ENCODE measurements at places on chromosomes 7 and 10.

DNA sequence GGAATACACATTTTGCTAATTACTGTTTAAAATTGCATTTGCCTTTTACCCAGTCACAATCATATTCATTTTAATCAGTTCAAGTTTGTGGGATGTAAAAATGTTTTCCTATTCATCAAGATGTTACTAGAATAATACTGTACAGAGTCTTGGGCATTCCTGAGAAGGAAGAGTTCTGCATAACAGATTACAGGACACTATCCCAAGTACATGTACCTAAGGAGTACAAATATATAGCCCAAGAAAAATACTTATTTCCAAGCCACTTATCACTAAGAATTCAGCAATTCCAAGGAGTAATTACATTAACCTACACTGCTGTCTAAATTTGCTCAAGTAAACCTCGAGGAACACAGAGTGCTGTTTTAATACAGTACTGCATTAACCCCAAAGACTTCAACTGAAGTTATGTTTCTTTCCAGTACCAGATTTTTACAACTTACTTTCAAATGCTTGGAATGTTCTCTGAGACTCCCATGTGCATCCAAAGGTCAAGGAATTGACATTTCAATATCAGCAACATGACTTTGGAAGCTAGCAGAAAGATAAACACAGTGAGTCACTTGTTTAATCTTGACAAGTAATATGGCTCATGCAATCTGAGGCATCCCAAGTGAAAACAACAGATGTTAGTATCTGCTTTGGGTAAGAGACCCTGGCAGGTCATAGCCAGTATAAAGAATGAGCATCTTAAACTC is 125.4 kb upstream of the BET1 start:
- DNase-seq: no peak

DNA sequence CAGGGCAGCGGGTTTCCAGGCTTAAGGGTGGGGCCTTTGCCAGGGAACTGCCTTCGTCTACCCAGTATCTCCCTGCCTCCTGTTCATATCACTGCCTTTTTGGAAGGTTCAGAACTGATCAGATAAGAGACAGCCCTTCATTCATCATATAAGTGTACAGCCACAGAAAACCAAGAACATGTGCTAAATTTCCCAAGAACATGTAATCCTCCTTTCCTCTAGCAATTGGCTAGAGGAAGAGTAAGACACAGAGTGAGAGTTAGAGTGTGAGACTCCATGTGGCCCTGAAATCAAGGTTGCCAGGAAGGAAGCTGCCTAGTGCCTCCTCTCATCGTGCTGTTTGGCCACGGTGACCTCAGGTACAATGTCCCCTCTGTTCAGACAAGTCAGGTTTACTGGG is 770.9 kb downstream of the TNS3 start:
- DNase-seq: no peak

DNA sequence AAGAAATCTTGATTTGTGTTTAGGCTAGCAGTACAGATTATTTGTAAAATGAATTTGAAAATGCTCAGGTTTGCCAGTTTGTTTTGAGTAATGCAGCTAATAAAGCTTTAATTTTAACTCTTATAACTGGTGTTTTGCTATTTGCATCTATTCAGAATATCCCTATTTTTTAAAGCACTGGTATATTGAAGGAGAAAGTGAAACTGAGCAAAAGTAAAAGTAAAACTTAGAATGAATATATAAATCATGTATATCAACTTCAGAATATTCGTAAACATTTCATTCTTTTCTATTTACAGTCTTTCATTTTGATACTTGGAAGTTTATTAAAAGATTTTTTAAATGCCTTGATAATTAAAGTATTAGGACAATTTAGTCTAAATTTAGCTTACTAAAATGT is 26.2 kb downstream of the TASOR2 start:
- DNase-seq: no peak

GRCh38 chr7:150737265-150738055 is at the start of gene GIMAP5:
Gene GIMAP5 (plus strand): TSS chr7:150737418. CDS start chr7:150740885, 3,467 bp downstream.
- DNase-seq: no peak

- no peak for DNase-seq
Measured at GRCh38 chr7:99531354-99531765, 20.6 kb downstream of the FAM200A start.

GRCh38 chr10:132142396-132143161 is 44.2 kb upstream of the DPYSL4 start:
- no peak for DNase-seq

- no peak for DNase-seq
Measured at GRCh38 chr7:132420527-132420926, 155.7 kb downstream of the PLXNA4 start.

DNA sequence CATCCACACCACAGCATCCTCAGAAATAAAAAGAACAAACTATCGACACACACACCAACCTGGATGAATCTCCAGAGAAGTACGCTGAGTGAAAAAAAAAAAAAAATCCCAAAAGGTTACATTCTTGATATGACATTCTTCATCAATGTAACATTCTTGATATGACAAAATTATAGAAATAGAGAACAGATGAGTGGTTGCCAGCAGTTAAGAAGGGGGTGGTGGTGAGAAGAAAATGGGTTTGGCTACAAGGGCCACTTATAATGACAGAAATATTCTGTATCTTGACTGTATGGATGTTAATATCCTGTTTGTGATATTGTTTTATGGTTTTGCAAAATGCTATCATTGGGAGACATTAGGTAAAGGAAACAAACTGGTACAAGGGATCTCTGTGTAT is 36.9 kb downstream of the VSTM4 start:
- no peak for DNase-seq

DNA sequence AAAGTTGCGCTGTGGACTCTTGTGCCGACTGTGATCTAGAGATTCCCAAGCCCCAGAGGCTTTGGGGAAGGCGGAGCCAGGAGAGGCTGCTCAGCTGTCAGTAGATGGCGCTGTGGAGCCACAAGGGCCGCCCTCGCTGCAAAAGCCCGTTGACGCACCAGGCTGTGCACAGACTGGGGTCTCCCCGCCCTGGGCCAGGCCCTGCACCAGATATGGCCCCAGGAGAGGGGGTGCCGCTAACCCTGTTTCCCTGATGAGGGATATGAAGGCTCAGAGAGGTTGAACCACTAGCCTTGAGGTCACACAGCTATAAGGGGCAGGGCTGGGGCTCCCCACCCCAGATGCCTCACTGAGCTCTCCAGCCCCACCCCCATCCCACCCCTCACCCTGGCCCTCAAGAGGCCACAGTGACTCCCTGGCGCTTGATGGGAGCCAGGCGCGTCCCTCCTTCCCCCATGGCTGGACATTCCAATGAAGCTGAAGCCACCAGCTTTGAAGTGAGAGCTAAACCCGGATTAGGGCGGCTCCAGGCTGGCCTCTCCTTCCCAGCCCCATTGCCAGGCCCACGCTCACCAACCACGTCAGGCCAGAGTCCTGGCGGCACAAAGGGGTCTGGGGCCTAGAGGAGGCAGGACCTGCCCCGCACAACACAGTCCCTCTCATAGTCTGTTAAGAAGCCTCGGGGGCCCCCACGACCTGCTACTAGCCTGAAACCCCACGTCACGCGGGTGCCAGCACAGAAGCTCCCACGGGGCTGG is 26.4 kb downstream of the MYL10 start:
- no peak for DNase-seq

GRCh38 chr7:30476459-30477145 is 2.0 kb downstream of the NOD1 start:
- no peak for DNase-seq

GRCh38 chr7:98365863-98366561 is 34.9 kb downstream of the BAIAP2L1 start:
- no peak for DNase-seq

Measured in esophagus squamous epithelium (tissue), 5 donors.